ENCODE measurements at places on chromosomes 2 and 18.

- H3K4me1 ChIP-seq: no peaks in the 10 kb centered on the region
- no peak for DNase-seq
- no peaks in the 10 kb centered on the region for H3K36me3 ChIP-seq
- H3K27ac ChIP-seq: no peak overlapping the region
Observed at GRCh38 chr2:142176941-142177340, 46.1 kb upstream of the LRP1B start.

DNA sequence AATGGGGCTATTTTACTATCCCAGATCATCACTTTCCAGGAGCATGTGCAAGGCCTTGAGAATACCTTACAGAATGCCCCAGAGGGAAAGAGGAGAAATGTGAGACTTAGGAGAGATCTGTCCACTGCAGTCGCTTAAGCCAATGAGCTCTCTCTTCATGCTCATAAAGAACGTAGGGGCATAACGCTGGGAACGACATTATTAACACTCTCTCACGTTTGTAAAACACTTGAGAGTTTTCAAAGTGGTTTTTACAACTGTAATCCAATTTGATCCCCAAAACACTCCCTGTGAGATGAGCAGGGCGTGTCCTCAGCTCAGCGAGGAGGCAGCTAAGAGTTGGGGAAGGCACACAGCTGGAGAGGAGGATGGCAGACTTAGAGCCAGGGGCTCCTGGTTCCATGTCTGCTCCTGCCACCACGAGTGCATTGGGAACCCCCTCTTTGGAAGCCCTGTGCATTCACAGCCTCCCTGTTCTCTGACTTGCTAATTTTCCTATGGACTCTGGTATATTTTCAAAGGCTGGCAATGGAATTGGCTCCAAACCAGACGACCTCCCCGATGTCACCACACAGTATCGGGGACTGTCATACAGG, 97.4 kb downstream of the PLB1 start:
- no peak overlapping the region for H3K4me3 ChIP-seq
- no peaks in the 10 kb centered on the region for H3K27me3 ChIP-seq
- H3K36me3 ChIP-seq: no peaks in the 10 kb centered on the region
- no peak for DNase-seq
- H3K4me1 ChIP-seq: peaks cover 27% of the 10 kb centered on the region

DNA sequence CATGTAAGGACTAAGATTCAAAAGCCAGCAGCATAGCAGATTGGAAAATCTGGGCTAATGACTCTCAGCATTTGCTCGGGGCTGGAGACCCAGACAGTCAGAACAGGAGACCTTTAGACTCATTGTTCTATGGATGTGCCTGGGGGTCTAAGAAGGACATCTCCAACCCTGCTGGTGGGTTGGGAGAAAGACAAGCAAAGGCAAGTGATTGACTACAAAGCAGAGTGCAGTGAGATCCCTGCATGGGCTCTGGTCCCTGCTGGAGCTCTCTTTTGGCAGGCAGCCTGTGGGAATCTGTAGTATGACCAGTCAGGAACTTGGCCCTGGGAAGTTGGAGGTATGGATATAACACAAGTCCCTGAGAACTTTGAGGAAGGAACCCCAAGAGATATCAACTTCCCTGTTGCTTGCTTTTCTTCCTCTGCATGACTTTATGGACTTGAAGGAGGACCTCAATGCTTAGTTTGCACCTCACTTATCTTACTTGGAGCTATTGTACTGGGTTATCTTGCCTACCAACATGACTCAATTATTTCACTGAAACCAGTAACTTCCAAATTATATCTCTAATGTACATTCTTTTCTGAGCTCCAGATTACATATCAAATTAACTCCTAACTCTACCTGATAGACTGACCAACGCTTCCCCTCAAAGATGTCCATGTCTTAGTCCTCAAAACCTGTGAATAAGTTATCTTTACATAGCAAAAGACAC, 236.0 kb downstream of the CYRIA start:
- no peaks in the 10 kb centered on the region for H3K36me3 ChIP-seq
- H3K27me3 ChIP-seq: no peaks in the 10 kb centered on the region
- H3K27ac ChIP-seq: no peak overlapping the region
- peaks cover 9% of the 10 kb centered on the region for H3K4me1 ChIP-seq

DNA sequence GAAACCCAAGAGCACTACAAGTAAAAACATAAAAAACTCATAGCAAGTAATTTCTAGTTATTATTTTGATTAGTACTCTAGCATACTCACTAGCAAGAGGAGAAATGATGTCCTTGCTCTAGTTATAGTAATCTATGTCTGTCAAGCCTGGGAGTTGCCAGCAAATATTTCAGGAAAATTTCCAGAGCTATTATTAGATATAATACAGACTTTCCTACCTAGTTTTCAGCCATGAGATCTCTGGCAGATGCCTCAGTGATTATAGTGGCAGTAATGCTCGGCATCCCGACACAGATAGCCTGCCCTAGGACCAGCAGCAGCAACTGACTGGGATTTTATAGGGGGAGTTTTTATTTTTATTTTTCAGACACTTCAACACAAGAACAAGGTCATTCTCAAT, 224.4 kb downstream of the ZNF385B start:
- no peaks in the 10 kb centered on the region for H3K4me1 ChIP-seq
- DNase-seq: no peak
- no peak overlapping the region for H3K4me3 ChIP-seq
- no peaks in the 10 kb centered on the region for H3K27me3 ChIP-seq

- H3K36me3 ChIP-seq: no peaks in the 10 kb centered on the region
- no peak for DNase-seq
- no peaks in the 10 kb centered on the region for H3K4me1 ChIP-seq
- H3K4me3 ChIP-seq: no peak overlapping the region
- no peaks in the 10 kb centered on the region for H3K27me3 ChIP-seq
- H3K27ac ChIP-seq: peak overlapping the region; percentile 63
Observed at GRCh38 chr2:150911766-150912280, 349.8 kb downstream of the RBM43 start.

- peaks cover 11% of the 10 kb centered on the region for H3K36me3 ChIP-seq
- no peak overlapping the region for H3K4me3 ChIP-seq
- DNase-seq: no peak
Observed at GRCh38 chr2:86048888-86049287, 56.8 kb downstream of the POLR1A start.

GRCh38 chr18:74453642-74454198, 3.4 kb downstream of the DIPK1C start:
- H3K36me3 ChIP-seq: no peaks in the 10 kb centered on the region
- H3K27me3 ChIP-seq: peaks cover 7% of the 10 kb centered on the region
- no peak for DNase-seq
- no peak overlapping the region for H3K4me3 ChIP-seq

DNA sequence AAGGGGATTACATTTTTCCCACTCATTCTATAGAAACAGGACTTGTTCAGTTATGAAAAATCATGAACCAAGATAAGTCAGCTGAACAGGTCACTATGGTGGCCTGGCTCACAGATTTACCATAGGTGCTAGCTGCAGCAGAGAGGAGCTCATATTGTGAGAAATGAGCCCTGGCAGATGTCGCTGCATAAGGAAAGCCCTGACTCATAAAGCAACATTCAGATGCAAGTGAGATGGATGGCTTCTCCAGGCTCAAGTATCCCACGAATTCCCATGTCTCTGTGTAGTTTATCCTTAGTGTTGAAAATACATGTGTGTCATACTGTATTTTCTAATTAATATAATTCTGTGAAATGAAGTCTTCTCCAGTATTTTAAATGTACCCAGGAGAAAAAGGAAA, 115.0 kb upstream of the LHCGR start:
- no peak overlapping the region for H3K27ac ChIP-seq
- no peaks in the 10 kb centered on the region for H3K27me3 ChIP-seq
- H3K4me3 ChIP-seq: no peak overlapping the region
- H3K4me1 ChIP-seq: no peaks in the 10 kb centered on the region

GRCh38 chr2:146931109-146931508, 913.7 kb upstream of the ACVR2A start:
- no peak overlapping the region for H3K27ac ChIP-seq
- no peaks in the 10 kb centered on the region for H3K4me1 ChIP-seq
- H3K4me3 ChIP-seq: no peak overlapping the region
- no peaks in the 10 kb centered on the region for H3K36me3 ChIP-seq

DNA sequence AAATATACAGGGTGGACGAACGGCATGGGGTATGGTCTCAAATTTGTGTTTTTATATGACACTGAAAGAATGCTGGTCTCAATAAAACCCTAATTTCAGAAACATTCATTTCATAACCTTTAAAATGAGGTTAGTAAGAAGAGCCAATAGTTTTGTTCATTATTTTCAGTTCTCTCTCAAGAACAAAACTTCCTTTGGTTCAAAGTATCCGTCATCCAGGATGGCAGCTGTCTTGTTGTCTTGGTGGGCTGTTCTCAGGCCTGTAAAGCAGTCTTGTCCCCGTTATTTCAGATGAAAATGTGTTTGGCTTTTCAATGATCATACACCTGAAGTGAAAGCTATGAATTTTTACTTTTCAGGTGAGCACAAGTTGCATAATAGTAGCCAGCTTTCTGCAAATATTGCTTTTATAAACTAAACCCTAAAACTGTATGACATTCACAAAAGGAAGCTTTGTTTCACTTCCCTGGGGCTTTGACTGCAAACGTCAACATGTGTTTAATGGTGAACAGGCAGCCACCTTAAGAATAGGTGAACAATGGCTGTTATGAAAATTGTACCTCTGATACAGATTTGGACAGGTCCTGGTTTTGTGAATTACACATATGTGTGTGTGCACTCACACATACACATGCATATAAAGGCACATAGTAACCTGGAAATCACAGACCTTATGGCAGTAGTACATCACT, 2.6 kb downstream of the IL18RAP start:
- no peaks in the 10 kb centered on the region for H3K27me3 ChIP-seq
- DNase-seq: no peak
- no peaks in the 10 kb centered on the region for H3K36me3 ChIP-seq
- no peak overlapping the region for H3K27ac ChIP-seq

GRCh38 chr2:68828887-68829708, 42.1 kb downstream of the BMP10 start:
- no peak overlapping the region for H3K4me3 ChIP-seq
- H3K27me3 ChIP-seq: no peaks in the 10 kb centered on the region
- H3K27ac ChIP-seq: peak overlapping the region; percentile 84
- no peaks in the 10 kb centered on the region for H3K36me3 ChIP-seq
- peaks cover 39% of the 10 kb centered on the region for H3K4me1 ChIP-seq

All from esophagus squamous epithelium (tissue), 5 donors.